Bronchial epithelial cell (primary cell): ENCODE measurements at places on chromosomes 2 and 18. TPM values are rescaled to one million over a fixed set of nuclear protein-coding genes. Genes with fewer than 3 reads are reported as not detected.

The SLC23A3 gene
- 1.3 and 1.9 TPM in 2 replicates for total RNA-seq

The SERPINB3 gene
- 22.4 and 165 TPM in 2 replicates for total RNA-seq

The AQP12B gene
- not detected in 2 replicates for total RNA-seq

The CDCA7 gene
- 1.4 and 2.4 TPM in 2 replicates for total RNA-seq

The MATN3 gene
- 0.26 and 1.0 TPM in 2 replicates for total RNA-seq

DNA sequence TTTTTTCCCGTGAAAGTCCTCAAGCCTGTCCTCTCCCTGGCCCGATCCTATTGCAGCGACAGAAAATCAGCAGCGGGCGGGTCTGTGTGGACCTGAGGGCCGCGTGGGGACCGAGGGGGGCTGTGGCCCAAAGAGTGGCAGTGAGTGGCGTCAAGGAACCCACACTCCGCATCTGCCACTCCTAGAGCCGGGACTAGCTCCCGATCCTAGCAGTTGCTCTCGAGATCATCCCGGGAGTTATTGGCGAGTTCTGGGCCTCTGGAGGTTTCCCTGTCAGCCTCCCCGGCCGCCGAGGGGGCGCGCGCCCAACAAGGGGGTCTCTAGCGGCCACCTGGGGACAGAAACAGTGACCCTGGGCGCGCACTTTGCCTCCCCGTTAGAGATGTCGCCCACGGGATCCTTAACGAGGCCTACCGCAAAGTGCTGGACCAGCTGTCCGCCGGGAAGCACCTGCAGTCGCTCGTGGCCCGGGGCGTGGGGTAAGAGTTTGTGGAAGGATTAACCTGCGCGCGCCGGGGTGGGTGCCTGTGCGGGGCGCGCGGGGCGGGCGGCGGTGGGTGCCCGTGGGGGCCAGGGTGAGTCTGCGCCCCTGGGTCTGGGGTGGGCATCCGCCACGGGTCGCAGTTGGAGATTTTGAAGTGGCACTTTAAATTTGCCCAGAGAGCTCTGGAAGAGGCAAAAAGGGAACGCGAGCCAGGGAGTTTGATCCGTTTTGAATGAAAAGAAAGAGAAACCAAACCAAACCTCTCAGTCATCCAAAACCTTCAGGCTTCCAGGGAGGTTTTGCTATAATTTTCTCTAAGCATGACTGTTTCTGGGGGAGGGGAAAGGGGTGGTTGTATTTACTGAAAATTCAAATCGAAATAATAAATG lies 3.5 kb downstream of the ADCYAP1 start:
- no peak for DNase-seq

GRCh38 chr2:46909771-46910419 lies 5.7 kb downstream of the MCFD2 start:
- DNase-seq: peak; percentile 94

- no peak for DNase-seq
Measured at GRCh38 chr2:157459486-157459885, 15.6 kb upstream of the CYTIP start.

DNA sequence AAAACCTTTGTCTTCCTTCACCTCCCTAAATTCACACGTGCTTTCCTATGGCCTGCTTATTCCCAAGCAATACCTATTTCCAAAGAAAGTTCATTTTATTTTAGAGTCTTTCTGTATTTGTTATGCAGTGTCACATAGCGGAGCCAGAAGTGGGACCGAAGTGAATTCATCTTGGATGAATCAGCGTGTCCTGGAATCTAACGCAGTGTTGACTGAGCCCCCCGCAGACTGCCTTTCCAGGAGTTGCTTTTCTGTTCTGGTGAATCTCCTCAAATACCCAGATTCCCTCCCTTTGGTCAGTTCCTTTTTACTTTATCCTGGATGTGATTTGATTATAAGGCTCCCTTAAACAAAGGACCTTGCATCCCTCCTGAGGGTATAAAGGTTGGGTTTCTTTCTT lies 10.8 kb downstream of the ALPP start:
- DNase-seq: no peak

- DNase-seq: peak; percentile 89
Measured at GRCh38 chr2:229980431-229981184, 58.3 kb downstream of the FBXO36 start.
